Fibroblast of skin of scalp (primary cell): ENCODE measurements at places on chromosomes 5 and 9.
A peak's percentile ranks its signal among the peaks of the same experiment; 100 is the strongest.

- DNase-seq, result no peak
These were observed 27.1 kb downstream of the MTMR12 start for GRCh38 chr5:32285510-32286138.

DNA sequence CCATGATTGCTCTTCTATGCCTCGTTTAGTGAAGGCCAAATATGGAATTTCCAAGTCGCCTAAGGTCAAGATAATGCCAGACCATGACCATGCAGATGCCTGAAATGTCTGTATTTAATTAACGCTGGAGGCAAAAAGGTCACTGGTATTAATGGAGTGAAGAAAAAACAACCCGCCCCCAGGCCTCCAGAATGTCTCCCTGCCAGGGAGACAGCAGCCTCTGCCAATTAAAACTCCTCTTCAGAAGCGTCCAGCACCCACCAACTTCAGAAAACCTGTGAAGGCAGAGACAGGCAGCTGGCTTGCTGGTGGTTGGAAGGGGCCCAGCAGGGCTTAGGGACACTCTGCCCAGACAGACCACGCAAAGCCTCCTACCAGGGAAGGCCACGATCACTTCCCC, 94.4 kb downstream of the VAV2 start:
- peak; percentile 20 for DNase-seq

- DNase-seq, result peak; percentile 34
These were observed 1.1 kb downstream of the UGCG start for GRCh38 chr9:111897601-111898137.

GRCh38 chr5:126587551-126588390, 7.2 kb downstream of the ALDH7A1 start:
- DNase-seq, result no peak

- peak; percentile 59 for DNase-seq
These were observed 480.6 kb downstream of the NR2F1-AS1 start for GRCh38 chr5:93100428-93100827.

GRCh38 chr9:28888806-28889205, 1315.5 kb upstream of the C9orf72 start:
- no peak for DNase-seq

- no peak for DNase-seq
These were observed 72.0 kb upstream of the CKMT2 start for GRCh38 chr5:81161012-81161601.

GRCh38 chr5:1033606-1034420, 25.2 kb downstream of the NKD2 start:
- no peak for DNase-seq

DNA sequence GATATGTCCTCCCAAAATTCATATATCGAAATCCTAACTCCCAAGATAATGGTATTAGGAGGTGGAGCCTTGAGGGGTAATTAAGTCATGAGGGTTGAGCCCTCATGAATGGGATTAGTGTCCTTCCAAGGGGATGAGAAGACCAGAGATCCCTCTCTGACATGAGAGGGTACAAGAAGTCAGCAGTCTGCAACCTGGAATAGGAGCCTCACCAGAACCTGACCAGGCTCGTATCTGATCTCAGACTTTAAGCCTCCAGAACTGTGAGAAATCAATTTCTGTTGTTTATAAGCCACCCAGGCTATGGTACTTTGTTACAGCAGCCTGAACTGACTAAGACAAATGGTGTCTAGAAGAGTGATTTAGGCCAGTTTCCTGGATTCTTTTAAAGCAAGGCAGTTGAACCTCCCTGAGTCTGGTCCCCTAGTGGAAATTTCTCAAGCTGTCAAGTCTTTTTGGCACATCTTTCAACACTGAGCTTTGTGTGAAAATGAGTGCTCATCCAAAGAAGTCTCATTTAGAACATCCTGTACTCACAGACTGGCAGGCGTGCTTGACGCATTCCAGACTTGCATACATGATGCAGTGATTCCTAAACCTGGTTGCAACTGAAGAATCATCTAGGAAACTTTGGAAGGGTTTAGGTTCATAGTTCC, 254.8 kb upstream of the PPP1R2B start:
- DNase-seq, result peak; percentile 34

DNA sequence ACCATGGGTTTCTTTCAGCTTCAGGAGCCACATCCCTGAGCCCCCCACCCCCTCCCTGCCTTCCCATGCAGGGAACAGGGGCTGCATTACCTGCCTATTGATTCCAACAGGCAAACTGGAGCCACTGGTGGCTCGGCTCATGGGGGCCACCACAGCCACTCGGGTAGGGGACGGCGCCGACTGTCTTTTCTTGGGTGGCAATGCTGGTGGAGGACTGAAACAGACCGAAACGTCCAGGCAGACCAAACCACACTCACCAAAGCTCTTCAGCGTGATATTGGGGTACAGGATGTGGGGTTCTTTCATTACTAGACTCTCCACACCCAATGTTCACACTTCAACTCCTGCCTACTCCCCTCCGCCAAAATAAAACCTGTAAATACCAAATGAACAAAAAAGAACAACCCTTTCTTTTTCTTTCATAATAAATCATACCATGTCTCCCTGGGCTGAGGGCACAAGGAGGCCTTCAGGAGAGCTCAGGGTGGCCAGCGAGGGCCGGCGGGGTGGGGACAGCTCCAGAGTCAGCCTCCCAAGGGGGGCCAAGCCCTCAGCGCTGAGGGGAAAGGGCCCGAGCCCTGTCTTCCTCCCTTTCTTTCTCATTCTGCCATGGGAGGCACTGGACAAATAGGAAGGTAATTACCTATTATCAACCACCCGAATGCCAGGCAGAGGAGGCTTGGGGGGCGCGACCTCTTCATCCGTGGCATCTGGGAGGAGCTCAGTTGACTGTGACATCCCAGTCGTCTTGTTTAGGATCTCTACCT, 83.3 kb downstream of the PRRT1B start:
- DNase-seq, result no peak

DNA sequence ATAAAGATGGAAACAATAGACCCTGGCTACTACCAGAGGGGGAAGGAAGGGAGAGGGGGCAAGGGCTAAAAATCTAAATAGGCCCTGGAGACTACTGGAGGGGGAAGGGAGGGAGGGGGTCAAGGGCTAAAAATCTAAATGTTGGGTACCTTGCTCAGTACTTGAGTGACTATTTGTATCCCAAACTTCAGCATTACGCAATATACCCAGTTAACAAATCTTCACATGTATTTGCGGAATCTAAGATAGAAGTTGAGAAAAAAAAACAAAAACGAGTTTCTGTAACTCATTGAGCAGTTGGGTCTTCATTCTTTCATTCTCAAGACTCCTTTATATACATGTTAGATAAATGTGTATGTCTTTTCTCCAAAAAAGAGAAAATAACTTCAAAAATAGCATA, 537.4 kb downstream of the TAF11L14 start:
- DNase-seq, result no peak

GRCh38 chr9:137612741-137613142, 6.1 kb upstream of the EHMT1 start:
- DNase-seq, result no peak

DNA sequence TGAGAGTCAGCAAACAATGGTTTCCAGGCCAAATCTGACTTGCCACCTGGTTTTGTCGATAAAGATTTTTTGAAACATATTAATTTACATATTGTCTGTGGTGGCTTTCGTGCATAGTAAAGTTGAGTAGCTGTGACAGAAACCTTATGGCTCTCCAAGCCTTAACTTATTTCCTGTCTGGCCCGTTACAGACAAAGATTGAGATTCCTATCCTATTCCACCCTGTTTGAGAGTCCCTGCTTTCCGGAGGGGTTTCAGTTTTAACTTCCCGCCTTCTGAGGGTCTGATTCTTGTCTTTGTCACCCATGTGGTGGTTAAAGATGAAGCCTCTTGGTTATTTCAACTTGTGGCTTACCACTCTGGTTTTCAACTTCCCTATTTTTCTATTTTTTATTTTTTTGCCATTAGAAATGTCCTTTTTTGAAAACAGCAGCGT, 11.4 kb downstream of the OTULIN start:
- DNase-seq, result no peak

DNA sequence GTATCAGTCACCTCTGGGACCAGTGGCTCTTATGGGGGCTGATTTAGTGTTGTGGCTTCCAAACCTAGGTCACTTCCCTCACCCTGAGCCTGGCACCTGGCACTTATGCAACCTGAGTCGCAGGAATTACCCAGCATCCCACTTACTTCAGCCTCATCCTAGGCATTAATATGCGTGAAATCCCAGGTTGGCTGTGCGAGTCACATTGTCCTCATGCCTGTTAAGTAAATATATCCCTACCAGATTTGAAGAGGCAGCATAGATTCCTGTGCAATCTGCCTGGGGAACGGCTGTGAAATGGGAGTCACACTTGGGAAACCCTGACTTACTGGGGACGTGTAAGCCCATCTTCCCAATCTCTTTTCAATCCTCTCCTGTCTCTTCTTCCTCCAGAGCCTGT, 42.7 kb upstream of the AKNA start:
- DNase-seq, result no peak

GRCh38 chr5:90297045-90297764, 112.4 kb downstream of the CETN3 start:
- DNase-seq, result no peak

DNA sequence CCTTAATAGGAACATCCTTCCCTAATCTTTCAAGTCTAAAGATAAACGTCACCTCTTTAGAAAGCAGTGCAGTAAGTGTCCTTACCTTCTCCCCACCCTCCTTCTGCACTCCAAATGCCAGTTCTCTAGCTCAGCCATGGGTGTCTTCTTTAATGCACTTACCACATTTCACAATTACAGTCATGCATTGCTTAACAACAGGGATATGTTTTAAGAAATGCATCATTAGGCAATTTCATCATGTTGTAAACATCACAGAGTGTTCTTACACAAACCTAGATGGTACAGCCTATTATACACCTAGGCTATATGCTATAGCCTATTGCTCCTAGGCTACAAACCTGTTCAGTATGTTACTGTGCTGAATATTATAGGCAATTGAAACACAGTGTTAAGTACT, 91.2 kb downstream of the RFX3 start:
- DNase-seq, result no peak
